ENCODE measurements at places on chromosomes 12 and 14.

GRCh38 chr12:113858841-113859386, 107.2 kb downstream of the RBM19 start:
- no peak for DNase-seq

DNA sequence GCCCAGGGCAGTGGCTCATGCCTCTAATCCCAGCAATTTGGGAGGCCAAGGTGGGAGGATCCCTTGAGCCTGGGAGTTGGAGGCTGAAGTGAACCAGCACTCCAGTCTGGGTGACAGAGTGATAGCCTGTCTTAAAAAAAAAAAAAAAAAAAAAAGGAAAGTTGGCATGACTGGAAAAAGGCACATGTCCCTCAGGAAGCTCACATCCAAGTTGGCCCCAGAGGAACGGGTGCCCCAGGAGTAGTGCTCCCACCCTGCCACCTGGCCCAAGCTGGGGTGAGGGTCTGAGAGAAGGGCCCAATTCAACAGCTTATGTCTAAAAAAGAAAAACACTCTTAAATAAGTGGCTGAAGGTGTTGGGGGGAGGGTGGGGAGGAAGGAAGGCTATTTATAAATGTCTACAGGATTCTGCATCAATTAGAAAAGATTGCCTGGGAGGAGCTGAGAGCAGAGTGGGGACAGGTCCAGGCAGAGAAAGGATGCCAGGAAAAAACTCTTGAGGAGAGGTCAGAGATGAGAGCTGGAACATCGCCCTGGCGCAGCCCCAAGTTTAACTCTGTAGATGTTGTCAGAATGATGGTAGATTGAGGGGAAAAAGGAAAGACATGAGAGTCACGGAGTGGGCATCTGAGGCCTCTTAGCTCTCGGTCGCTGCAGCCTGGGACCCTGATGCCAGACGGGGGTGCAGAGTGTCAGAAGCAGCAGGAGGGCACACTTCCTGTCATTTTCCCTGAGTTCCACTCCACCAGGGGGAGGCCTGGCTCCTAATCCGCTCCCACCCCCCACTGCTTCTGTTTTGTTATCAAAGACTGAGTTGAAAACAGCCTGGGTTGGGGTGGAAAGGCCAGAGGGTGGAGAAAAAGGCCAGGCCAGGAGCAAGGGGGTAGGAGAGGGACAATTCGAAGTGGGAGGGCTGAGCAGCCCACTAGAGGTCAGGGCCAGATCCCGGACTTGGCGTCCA, 7.3 kb downstream of the SPRYD3 start:
- DNase-seq: no peak

DNA sequence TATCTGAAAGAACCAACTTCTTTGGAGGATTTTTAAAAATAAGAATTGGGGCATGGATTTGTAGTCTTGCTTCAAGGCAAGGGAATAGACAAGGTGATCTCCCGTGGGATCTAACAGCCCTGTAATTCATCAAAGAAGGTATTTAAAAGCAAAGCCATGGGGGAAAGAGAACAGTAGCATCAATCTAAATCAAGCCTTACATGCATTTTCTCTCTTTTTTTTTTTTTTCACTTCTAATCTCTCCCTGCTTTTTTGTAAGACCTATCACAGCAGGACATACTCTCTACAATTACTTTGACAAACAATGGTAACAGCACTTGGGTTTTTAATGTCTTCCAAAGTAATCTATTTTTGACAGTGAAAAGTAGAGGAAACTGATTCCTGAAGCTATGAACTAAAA, 367.9 kb downstream of the PAWR start:
- no peak for DNase-seq

DNA sequence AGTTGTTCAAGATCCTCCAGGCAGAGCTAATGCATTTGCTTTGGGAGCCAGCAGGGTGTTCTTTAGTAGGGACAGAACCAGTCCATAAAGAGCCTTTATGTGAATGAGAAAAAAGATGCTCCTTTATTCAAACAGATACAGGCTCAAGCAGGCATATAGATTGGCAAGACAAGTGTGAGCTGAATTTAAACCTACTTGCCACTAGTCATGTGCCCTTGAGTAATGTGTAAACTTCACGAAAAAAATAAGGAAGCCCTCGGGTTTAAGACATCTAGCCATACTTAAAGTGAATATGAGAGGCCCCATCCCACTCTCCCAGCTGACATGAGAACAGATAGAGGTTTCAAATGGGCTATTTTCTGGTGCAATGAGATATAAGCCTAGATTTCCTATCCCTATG, 43.1 kb upstream of the STRAP start:
- no peak for DNase-seq

DNA sequence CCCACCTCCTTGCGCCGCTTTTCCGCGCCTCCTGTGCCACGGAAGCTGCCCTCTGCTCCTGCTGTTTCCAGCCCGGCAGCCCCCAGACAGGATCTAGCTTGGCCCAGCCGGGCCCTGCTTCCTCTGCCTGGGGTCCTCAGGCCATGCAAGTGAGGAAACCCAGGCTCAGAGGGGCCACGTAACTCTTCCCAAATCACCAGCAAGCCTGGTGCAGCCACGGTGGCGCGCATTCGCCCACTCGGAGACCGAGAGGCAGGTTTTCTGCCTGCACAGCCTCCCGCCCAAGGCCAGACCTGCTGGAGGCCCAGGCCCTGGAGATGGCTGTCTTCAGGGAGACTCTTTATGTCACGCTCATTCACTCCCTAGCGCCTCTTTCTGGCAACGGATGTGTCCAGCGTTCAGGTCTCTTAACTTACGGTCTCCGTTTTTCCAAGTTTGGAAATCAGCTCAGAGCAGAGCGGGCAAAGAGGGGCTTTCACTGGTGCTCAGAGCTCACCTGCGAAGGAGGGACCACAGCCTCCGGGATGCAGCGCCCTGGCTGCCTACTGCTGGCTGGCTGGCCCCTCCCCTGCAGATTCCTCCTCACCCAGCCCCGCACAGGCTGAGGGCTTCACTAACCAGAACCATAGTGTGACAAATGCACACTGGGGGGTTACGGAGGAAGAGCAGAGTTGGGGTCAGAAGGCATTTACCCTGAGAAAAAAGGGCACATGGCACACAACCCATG, 20.6 kb upstream of the CEP170B start:
- no peak for DNase-seq

DNA sequence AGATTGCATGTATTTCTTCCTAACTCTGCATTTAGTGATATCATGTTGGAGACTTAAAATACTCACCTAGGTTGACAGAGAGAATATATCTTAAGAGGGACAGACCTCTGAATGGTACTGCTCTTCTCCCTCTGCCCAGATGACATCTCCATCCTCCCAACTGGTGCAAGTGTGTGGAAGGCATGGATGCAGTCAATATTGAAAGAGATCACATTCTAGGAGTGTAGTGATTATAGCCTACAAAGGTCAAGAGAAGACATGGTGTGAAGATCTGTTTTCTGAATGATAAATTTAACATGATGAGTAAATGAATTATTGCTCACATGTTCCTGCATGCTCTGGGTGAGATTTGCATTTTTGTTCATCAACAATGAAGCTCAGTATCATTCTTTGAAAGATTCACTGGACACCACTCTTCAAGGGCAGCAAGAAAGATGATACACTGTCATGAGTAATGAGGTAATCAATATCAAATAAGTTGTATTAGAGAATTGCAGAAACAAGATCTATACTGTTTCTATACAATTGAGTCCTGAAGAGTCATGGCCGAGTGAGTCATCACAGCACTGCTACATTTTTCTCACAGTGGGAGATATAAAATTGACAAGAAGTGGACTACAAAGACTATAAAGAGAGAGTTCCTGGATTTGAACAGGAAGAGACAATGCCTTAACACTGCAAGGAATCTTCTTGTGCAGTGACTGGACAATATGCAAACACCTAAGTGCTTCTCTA, 183.3 kb upstream of the KRR1 start:
- no peak for DNase-seq

DNA sequence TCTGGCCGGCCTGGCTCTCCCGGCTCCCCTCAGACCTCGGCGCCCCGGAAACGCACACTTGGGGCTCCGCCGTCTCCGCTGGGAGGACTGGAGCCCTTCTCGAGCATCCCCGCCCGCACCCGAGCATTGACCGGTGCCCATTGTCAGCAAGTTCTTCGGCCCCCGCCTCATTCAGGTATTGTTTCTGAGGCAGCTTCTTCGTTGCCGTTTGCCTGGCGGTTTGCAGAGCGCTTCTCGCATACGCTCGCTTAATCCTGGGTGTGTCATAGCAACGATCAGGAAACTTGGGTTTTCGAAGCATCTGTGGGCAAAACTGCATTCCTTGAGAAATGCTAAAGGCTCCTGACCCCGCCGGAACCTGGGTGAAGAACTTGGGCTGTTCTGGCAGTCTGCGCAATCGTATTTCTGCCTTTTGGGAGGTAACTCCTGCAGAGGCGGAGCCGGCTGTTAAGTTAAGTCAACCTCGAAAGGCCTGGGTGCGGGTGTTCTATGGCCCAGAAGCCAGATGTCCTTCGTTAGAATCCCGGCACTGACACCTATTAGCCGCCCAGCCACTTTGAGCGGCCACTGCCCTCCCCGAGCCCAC, 518 bp downstream of the GSKIP start:
- no peak for DNase-seq

GRCh38 chr14:104445832-104446381, 133.7 kb upstream of the C14orf180 start:
- DNase-seq: no peak

GRCh38 chr12:42564556-42564955, 25.0 kb downstream of the PRICKLE1 start:
- DNase-seq: no peak
